NCI-H526 (cell line): ENCODE measurements at places on chromosomes 2 and 18.

DNA sequence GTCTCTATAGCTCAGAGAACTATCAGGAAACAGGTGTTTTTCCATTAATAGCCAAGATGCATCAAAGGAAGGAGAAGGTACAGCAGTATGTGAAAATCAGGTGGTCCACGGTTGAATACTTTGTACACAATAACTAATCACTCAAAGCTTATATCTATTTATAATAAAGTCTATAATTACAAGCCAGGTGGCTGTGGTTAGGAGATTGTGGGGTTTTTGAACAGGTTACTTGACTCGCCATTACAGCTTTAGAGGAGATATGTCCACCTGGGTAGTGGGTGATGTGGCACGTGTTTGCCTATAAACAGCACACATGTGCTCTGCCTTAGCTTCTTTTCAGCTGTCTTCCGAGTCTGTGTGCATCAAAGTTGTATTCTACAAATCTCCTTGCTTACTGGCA, 892.2 kb upstream of the ZEB2 start:
- DNase-seq: no peak

DNA sequence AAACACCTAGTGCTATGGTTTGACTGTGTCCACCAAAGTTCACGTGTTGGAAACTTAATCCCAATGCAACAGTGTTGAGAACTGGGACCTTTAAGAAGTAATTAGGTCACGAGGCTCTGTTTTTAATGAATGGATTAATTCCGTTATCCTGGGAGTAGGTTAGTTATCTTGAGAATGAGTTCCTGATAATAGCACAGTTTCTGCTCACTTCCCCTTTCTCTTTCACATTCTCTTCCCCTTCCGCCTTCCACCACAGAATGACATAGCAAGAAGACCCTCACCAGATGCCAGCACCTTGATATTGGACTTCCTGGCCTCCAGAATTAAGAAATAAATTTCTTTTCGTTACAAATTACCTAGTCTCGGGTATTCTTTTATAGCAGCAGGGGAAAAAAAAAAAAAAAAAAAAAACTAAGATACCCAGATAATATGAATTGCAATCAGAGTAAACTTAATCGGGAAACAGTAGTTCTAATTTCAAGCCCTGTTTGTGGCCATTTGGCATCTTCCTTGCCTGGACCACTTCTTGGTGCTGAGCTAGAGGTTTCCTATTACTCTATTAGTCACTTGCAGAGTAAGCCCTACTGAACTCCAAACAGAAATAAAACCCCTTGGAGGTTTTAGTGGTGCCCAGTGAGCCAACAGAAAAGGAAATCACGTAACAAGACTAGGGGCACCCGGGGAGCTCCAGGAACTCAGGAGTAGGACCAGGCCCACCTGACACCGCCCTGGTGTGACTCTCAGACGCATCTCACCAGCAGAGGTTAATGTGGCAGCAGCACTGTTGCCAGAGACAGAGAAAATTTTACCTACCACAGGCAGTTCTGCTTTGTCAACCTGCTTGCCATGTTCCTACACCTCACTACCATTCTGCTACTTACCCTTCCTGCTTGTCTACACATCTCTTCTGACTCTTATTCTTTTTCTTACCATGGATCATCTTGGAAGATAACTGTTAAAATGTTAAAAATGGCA, 147.6 kb upstream of the CAB39 start:
- DNase-seq: no peak

- no peak for DNase-seq
These were observed 23.4 kb upstream of the C1D start for GRCh38 chr2:68086166-68086565.

DNA sequence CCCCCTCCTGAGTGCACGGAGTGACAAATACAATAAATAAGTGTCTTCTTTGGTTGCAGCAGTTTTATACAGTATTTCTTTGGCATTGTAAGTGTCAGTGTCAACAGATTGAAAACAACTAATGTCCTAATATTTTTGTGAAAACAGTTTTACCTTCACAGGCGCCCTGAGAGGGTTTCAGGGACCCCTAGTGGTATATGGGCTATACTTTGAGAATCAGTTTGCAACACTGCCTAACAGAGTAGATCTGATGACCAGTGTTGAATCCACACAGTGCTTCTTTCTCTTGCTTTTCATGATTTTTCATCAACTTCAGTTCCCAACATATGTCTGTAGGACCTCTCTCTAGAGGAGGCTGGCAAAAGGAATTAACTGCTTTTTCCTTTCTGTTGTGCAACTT, 162.2 kb downstream of the PRPF40A start:
- DNase-seq: no peak

- DNase-seq: no peak
These were observed 13.4 kb downstream of the NEDD4L start for GRCh38 chr18:58057291-58057965.

DNA sequence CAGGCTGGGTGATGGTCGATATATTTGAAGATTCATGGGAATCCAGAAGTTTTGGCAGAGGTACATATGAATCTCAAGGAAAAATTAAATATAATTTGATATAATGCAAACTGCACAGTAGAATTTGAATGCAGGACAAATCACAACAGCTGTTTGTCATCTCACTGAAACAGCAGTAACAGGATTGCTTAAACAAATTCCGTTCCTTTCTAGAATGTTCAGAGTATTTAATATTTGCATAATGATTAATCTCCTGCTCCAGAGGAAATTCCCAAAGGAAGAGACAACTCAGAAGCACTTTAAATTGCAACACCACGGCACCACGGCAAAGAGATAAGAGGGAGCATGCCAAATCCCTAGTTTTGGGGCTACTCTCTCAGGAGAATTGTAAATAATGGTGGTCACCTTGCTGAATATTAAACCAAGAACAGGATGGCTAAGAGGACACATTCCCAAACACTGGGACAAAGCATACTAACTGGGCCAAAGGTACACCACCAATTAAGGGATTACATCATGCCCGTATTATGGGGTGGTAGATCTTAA, 67.8 kb upstream of the MAP4K3 start:
- DNase-seq: peak; percentile 60

DNA sequence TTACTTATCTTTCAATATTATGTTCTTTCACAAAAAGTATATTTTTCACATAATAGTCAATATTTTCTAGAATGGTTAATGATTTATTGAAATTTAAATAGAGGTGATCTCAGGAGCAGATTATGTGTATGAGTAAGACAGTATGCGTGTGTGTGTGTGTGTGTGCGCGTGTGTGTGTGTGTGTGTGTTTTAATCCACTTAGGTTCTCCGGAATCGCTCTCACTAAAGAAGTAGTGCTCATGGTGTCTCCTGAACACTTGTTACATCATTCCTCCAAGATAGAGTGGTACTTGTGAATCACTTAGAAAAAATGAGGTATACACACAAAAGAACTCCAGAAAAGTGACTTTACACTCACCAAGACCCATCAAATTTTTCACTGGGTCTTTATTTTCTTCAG, 91.0 kb upstream of the KCNH7 start:
- no peak for DNase-seq
